ENCODE measurements at places on chromosomes 16 and 17. TPM values are rescaled to one million over a fixed set of nuclear protein-coding genes. Genes with fewer than 3 reads are reported as not detected.
A peak's percentile ranks its signal among the peaks of the same experiment; 100 is the strongest.

- H3K36me3 ChIP-seq, result no peaks in the 10 kb centered on the region
- H3K27me3 ChIP-seq, result no peaks in the 10 kb centered on the region
- no peaks in the 10 kb centered on the region for H3K4me1 ChIP-seq
- DNase-seq, result no peak
Measured at GRCh38 chr16:19735074-19735867, 17.2 kb downstream of the IQCK start.

DNA sequence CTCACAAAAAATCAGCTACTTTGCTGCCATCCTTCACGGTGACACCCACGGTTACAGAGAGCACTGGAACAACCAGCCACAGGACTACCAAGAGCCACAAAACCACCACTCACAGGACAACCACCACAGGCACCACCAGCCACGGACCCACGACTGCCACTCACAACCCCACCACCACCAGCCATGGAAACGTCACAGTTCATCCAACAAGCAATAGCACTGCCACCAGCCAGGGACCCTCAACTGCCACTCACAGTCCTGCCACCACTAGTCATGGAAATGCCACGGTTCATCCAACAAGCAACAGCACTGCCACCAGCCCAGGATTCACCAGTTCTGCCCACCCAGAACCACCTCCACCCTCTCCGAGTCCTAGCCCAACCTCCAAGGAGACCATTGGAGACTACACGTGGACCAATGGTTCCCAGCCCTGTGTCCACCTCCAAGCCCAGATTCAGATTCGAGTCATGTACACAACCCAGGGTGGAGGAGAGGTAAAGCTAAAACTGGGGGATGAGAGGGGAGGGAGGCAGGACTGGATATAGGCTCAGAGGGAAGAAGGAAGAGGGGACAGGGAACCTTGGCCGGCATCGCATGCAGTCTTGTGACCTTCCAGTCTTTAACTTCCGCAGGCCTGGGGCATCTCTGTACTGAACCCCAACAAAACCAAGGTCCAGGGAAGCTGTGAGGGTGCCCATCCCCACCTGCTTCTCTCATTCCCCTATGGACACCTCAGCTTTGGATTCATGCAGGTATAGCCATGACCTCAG lies 581 bp downstream of the CD68 start:
- H3K4me3 ChIP-seq, result no peak overlapping the region
- H3K27ac ChIP-seq, result peak overlapping the region; percentile 83
- DNase-seq, result no peak
- no peaks in the 10 kb centered on the region for H3K27me3 ChIP-seq

DNA sequence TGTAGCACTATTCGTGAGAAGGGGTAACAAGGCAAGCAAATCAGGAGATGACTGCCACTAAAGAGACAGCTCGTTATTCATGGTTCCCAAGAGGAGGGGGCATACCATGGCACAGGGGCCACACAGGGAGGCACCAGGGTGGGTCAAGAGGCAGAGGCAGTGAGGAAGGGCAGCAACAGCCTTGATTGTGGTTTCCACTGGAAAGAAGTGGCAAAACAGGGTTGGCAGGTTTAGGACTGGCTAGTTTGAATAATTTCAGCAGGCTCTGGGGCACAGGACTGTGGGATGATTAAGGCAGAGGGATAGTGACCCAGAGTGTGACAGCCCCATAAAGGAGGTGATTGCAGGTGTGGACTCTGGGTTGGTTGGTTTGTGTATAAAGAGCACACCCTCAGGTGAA lies 188.9 kb downstream of the CBLN1 start:
- DNase-seq, result no peak
- no peak overlapping the region for H3K4me3 ChIP-seq
- no peaks in the 10 kb centered on the region for H3K4me1 ChIP-seq
- no peak overlapping the region for H3K27ac ChIP-seq
- no peaks in the 10 kb centered on the region for H3K36me3 ChIP-seq
- peaks cover 43% of the 10 kb centered on the region for H3K27me3 ChIP-seq

- H3K4me3 ChIP-seq, result no peak overlapping the region
- H3K27ac ChIP-seq, result no peak overlapping the region
- DNase-seq, result no peak
- no peaks in the 10 kb centered on the region for H3K36me3 ChIP-seq
- H3K4me1 ChIP-seq, result no peaks in the 10 kb centered on the region
Measured at GRCh38 chr17:39787743-39788484, 50.2 kb downstream of the GRB7 start.

- no peak overlapping the region for H3K27ac ChIP-seq
- H3K36me3 ChIP-seq, result no peaks in the 10 kb centered on the region
- H3K4me1 ChIP-seq, result peaks cover 7% of the 10 kb centered on the region
- peaks cover 8% of the 10 kb centered on the region for H3K27me3 ChIP-seq
Measured at GRCh38 chr17:35804658-35805192, 4.6 kb upstream of the TAF15 start.

- H3K4me1 ChIP-seq, result no peaks in the 10 kb centered on the region
- peaks cover 39% of the 10 kb centered on the region for H3K36me3 ChIP-seq
Measured at GRCh38 chr17:16086957-16087356, 87.3 kb downstream of the TTC19 start.

GRCh38 chr17:56111706-56112485 lies 41.4 kb upstream of the ANKFN1 start:
- no peaks in the 10 kb centered on the region for H3K36me3 ChIP-seq
- H3K4me3 ChIP-seq, result no peak overlapping the region
- no peaks in the 10 kb centered on the region for H3K4me1 ChIP-seq
- DNase-seq, result no peak
- no peak overlapping the region for H3K27ac ChIP-seq
- no peaks in the 10 kb centered on the region for H3K27me3 ChIP-seq

- H3K4me3 ChIP-seq, result no peak overlapping the region
- H3K4me1 ChIP-seq, result no peaks in the 10 kb centered on the region
- DNase-seq, result peak; percentile 11
- no peak overlapping the region for H3K27ac ChIP-seq
- no peaks in the 10 kb centered on the region for H3K36me3 ChIP-seq
Measured at GRCh38 chr16:59047114-59047513, 313.0 kb upstream of the GOT2 start.

DNA sequence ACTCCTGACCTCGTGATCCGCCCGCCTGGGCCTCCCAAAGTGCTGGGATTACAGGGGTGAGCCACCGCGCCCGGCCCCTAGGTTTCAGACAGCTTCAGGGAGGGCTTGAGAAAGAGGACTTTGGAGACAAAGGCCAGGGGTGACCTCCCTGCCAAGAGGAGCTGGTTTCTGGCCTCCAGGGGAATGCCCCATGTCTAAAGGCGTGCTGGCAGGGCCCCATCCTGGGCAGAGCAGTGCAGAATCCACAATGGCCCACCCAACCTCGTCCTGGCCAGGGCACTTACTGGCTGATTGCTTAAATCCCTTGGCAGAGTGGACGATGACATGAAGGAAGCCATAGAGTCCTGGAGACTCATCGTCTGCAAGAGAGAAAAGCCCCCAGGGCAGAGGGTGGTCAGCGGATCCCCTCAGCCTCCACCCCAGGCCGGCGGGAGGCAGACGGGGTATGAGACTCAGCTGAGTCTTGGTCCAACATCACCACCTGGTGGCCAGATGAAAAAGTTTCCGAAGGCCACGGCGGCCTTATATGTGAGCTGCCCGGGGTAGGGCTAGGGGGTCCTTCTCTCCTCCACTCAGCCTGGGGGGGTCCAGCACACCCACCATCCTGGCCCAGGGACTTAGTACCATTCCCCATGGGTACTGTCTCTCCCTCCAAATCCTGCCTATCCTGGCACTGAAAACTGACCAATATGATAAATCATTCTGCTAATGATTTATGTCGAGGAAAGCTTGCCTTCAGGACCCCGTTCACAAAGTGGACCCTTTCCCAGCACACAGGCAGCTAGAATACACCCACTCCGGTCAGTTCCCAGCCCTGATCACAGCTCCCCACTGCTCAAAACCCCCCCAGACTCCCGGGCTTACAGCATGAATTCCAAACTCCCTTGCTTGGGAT lies 59.1 kb downstream of the TIMM22 start:
- H3K27ac ChIP-seq, result peak overlapping the region; percentile 0
- no peaks in the 10 kb centered on the region for H3K27me3 ChIP-seq
- peak; percentile 81 for DNase-seq
- no peaks in the 10 kb centered on the region for H3K4me1 ChIP-seq

The DRC7 gene
- 2.0 TPM for polyA plus RNA-seq

The CCL16 gene
- polyA plus RNA-seq, result not detected
